LHCN-M2 (cell line): ENCODE measurements at places on chromosomes 2 and 18. TPM values are rescaled to one million over a fixed set of nuclear protein-coding genes. Genes with fewer than 3 reads are reported as not detected.

DNA sequence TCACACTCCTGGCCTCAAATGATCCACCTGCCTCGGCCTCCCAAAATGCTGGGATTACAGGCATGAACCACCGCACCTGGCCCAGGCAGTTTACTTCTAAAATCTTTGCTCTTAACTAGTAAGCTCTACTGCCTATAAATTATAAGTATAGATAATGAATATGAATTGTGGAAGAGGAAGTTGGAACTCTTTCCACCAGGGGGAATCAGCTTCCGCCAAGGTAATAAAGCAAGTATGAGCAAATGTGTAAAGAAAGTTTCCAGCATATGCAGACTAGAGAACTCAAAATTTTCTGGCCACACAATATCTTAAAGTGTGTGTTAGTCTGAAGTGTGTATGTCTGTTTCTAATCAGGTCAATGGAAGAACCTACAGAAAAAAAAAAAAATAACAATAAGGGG, 68.1 kb downstream of the RMDN2 start:
- DNase-seq = no peak

DNA sequence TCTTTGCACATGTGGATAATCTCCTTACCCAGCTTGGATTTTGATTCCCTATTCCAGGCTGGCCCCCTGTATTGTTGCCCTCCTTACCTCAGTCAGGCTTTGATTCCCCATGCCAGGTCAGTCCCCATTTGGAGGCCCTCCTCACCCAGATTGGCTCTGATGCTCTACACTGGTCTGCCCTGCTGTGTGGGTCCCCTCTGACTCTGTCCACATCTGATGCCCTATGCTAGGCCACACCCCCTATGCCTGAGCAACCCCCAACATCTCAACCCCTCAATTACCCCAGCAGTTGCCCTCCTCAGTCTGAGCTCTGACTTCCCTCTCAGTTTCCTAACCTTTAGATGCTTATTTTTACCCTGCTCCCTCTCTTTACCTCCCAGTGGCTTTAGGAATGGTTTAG, 89.4 kb downstream of the UBR3 start:
- DNase-seq = no peak

DNA sequence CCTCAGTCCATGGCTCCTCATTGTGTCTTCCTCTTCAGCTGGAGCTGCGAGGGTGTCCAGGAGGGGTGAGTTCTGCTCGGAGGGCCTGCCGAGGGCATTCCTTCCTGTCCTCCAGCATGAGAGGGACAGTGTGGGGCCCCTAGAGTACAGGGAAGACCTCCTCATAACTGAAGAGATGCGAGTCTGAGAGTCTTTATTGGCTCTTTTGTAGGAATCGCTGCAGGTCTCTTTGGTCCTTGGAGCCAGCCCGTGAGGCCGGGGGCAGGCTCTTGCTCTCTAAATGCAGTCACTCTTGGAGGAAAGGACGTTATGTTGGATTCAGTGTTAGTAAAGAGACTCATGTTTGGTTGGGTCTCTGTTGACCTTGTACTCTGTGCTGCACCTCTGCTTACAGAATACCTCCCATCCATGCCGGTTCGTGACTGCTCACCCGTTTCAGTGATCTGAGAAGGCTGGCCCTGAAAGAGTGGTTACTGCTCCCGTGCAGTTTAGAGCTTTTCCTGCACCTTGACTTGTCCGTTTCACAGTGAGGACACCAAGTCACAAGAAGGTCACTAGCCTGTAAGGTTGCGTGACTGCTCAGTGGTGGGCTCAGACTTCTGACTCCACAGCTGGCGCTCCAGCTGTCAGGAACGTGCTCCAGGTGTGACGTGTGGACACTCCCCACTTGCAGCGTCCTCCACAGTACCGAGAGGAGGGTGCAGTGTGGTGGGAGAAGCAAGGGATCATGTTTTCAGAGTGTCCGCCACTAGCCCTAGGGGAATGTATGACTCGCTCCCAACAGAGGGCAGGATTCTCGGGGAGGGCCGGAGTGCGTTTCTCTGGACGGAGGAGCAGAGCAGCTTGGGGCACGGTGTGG, 7.8 kb downstream of the ATG4B start:
- no peak for DNase-seq

Gene METAP1D
- total RNA-seq = 6.9 and 8.2 TPM in 2 replicates

Gene ASXL3
- total RNA-seq = under 0.01 TPM in 1 of 2 replicates, not detected in the other

Gene ITPRIPL1
- 0.34 and 0.83 TPM in 2 replicates for total RNA-seq

Gene NBEAL1
- total RNA-seq = 17.0 and 20.3 TPM in 2 replicates
